ENCODE measurements at places on chromosomes 2 and 18. TPM values are rescaled to one million over a fixed set of nuclear protein-coding genes. Genes with fewer than 3 reads are reported as not detected.

TDRD15 gene
- total RNA-seq = not detected

DNA sequence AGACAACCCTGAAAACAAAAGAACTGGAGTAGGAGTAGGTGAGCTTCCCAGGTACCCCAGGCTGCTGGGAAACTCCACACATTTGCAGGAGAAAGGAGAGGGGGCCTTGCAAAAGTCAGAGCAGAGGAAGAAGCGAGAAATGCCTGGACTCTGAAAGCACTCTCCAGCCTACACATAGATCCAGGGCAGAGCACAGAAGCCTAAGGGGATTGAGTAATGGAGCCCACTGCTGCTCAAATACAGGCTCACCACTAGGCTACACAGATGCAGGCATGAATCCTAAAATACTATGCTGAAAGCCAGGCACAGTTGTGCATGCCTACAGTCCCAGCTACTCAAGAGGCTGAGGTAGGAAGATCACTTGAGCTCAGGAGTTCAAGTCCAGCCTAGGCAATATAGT is 33.4 kb downstream of the OSBPL1A start:
- no peak for DNase-seq

- DNase-seq = no peak
Measured at GRCh38 chr2:130310881-130311280, 31.8 kb upstream of the IMP4 start.

DNA sequence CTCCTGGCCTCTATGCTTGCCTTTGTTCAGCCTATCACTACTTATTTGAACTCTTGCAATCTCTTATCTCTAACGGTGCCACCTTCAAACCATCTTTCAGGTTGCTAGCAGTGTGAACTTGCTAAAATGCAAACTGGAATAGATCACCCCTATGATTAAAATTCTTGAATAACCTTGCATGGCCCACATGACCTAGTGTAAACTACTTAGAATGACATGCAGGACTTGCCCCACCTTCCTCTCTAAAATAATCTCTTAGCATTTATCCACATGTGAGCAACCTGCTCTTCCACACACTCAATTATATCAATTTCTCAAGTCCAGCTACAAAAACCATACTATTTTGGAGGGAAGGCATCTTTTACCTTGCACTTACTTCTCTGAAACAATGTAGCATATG is 137.6 kb downstream of the ETAA1 start:
- DNase-seq = no peak

TMEM37 gene
- 2.3 TPM for total RNA-seq

GRCh38 chr2:67219651-67220050 is 177.5 kb upstream of the ETAA1 start:
- no peak for DNase-seq

GRCh38 chr18:69898241-69898861 is 49.3 kb downstream of the CD226 start:
- no peak for DNase-seq

DNA sequence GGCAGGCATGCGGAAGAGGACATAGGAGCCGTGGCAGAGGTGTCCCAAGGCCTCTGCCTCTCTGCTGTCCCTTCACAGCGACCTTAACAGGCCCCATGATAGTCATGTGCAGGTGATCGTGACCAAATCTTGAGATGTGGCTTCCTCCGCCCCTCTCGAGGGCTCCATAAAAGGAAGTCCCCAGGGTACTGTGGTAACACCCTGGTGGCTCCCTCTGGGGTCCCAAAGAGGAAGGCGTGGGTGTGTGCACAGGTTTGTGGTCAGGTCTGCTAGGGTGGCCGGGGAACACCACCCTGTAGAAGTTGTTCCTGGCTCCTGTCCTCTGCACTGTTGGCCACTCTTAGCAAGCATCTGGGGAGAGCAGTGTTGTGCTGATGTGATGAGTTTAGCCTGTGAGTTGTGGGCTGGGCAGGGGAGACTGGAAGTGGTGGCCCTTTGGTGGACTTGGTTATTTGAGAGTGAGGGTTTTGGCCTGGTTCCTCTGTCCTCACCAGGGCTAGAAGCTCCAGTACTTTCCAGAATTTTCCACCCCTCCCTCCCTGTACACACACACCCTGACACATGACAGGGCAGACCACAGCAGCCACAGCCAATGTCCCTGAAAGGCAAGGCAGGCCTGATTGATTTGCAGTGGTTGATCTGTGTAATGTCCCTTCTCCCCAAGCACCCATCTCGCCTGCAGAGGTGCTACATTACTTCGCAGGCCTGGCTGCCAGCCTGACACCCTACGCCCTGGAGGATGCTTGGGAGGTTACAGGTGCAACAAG is 68.9 kb upstream of the BOD1L2 start:
- DNase-seq = no peak

GPR148 gene
- not detected for total RNA-seq

GKN2 gene
- total RNA-seq = 0.75 TPM

DNA sequence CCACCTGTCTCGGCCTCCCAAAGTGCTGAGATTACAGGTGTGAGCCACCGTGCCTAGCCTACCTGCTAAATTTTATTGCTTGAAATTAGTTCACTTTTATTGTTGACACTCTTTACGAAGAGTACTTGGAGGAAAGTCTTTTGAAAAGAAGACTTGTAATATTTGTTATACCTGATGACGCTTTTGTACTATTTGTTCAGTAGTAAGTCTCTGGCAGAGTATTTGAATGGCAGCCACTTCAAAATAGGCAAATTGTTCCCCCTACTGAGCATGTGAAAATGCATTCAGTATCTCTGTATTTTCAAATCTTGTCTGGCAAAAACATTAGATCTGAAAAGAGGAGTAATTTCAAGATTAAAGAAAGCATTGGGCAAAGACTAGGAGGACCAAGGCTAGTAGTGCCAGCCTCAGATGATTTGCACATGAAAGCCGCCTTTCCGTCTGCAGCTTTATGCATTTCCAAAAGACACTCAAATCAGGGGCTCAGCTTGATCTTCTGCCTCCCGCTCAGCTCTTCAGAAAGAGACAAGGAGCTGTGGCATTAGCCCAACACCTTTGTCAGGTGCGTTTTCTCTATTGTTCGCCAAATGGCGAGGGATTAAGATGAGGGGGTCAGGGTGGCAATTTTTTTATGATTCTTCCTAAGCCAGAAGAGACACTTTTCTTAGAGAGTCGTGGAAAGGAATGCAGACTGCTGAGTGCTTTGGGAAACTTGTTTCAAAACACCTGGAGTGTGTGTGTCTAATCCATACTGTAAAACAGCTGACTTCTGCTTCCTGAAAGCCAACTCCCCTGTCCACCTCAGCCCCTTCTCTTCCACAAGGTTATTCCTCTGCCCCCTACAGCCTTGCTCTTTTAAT is 18.8 kb upstream of the FOXI3 start:
- DNase-seq = no peak

CD8A gene
- 17.7 TPM for total RNA-seq

ACVR1 gene
- total RNA-seq = 6.9 TPM

DNA sequence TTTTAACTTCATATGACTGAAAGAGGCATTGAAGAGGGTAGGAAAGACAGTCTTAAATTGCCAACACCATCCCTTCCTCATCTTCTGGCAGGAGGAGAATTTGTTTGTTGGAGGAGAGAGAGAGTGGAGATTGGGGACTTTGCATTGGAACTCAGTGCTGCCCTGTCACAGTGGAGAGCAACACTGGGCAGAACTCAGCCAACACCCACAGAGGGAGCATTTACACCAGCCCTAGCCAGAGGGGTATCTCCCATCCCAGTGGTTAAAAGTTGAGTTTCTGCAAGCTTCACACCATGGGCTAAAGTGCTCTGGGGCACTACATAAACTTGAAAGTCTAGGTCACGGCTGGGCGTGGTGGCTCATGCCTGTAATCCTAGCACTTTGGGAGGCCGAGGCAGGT is 174.1 kb downstream of the ANKRD30B start:
- DNase-seq = no peak

DNA sequence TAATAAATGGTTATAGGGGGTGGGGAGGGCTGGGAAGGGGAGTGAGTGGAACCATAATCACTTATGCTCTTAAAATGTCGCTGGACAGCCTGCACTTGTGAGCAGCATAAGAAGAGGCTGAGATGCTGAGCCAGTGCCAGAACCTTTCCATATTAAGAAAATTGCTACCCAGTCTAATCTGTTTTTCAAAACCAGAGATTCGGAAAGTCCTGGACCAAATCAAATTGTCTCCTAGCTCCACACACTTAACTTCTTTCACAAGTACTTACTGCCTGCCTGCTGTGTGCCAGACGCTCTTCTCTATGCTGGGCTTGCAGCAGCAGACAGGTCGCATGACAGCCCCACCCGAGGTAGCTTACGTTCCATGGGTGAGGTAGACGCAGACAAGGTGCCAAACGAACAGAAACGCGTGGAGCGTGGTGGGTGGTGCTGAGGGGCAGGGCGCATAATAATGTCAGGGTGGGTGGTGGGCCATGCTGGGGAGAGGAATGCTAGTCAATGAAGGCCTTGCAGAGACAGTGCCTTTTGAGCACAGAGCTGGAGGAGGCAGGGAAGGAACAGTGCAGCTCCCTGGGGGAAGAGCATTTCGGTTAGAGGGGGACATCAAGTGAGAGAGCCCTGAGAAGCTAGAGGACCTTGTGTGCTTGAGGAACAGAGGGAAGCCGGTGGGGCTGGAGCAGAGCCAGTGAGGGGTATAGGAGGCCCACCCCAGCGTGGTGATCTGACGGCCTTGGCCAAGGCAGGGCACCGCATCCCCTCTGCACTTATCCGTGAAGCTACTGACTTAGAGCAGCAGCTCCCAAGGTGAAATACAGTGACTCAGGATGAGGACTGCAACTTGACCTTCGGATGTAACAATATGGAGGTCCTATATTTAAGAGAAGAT is 123.5 kb upstream of the DAPL1 start:
- DNase-seq = no peak

- no peak for DNase-seq
Measured at GRCh38 chr18:57780318-57780705, 22.8 kb downstream of the ATP8B1 start.

Data from ascending aorta (tissue), 2 donors.